Stimulated activated CD4-positive, alpha-beta T cell treated with anti-CD3 and anti-CD28 coated beads, Interleukin-2, amount 100 ng/mL, for 24 hours (primary cell): ENCODE measurements at places on chromosomes 6 and 20.

DNA sequence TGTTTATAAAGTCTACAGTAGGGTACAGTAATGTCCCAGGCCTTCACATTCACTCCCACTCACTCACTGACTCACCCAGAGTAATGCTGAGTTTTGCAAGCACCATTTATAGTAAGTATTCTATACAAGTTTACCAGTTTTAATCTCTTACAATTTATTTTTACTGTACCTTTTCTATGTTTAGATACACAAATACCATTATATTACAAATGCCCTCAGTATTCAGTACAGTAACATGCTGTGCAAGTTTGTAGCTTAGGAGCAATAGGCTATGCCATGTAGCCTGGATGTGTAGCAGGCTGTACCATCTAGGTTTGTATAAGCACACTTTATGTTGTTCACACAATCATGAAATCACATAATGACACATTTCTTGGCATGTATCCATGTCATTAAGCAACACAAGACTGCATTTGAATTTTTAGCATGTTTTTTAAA is 673.6 kb downstream of the CD109 start:
- DNase-seq, result no peak

GRCh38 chr6:41947581-41948220 is 6.1 kb upstream of the CCND3 start:
- DNase-seq, result no peak

DNA sequence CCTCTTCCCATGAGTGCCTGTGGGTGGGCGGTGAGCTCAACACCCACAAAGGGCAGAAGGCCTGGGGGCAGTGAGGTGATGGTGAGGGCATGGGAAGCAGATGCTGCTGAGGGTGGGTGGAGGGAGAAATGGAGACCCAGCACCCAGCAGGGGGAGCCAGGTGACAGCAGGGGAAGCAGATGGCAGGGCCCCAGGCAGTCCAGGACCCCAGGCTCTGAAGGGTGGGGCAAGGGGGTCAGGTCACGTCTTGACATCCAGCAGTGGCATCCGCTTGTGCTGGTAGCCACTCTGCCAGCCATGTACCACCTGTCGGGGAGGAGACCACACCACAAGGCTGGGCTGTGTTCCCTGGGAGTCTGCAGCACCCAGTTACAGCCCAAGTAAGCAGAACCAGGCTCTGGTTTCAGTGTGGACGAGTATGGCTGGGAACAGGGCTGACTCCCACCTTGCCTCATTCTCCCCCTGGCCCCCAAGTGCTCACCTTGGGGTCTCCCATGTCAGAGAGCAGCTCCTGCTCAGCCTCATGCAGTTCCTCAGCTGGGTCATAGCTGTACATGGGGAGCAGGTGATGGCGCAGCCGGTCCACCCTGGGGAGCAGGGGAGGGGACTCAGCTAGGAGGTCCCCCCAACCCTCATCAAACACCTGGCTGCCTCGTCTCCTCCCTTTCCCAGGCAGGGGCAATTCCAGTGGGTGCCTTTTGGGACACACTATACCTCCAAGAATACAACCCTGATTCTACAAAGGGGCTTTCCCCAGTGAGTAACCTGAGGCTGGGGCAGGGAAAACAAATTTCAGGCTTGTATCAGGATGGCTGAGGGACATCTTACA is 2.0 kb downstream of the SMIM29 start:
- DNase-seq, result peak; percentile 67

GRCh38 chr20:31687777-31688176 is 34.9 kb downstream of the BCL2L1 start:
- DNase-seq, result no peak

DNA sequence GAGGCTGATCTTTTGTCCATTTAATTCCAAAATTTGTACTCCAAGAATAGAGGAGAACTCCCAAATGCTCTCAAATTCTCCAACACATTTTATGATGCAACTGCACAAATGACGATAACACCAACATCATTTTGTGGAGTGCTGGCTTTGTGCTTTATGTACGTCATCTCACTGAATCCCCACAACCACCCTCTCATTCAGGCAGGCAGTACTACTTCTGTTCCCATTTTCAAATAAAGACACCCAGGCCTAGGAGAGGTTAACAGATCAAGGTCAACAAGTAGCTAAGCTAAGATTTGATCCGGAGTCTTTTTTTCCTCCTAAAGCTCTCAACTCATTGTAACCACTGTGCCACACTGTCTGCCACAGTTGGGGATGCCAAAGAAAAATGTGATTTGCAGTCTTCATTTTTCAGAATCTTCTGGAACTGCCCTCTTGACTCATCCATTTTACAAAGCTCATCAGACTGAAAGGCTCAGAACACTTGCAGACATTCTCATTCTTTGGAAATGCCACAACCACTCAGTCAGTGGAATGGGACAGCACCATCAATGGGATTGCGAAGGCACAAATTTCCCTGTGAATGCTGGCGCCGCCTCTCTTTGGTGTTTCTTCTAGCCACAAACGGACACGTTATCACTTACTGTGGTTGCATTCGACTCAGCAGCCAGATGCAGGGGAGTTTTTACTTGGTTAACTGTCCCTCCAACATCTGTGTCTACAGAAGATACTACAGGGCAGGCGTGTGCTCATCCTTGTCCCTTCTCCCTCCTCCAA is 184.4 kb downstream of the GJA10 start:
- DNase-seq, result peak; percentile 76

- DNase-seq, result no peak
These were observed 1288.6 kb upstream of the CITED2 start for GRCh38 chr6:140663094-140663493.

DNA sequence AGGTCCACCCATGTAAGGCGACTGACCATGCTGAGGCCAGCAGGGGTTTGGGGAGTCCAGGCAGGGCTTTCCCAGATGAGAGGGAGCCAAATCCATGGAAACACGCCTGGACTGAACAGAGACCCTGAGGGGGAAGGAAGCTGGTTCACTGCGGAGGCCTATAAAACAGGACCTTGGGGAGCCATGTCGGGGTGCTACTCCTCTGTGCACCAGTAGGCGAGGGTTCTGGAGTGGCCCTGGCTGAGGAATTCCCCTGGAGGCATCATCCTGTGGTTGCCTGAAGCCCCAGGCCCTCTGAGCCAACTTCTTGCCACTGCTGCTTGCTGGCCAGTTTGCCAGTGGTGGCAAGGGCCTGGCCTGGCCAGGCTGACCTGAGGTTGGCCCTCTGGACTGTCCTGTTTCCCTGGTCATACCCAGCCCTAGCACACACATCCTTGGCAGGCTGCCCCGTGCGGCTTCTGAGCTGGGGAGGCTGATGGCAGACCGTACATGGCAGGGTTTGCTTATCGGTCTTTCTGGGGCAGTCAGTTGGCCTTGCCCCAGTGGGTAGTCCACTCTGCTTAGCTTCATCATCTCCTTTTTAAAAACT is 2.2 kb upstream of the LRRN4 start:
- no peak for DNase-seq

DNA sequence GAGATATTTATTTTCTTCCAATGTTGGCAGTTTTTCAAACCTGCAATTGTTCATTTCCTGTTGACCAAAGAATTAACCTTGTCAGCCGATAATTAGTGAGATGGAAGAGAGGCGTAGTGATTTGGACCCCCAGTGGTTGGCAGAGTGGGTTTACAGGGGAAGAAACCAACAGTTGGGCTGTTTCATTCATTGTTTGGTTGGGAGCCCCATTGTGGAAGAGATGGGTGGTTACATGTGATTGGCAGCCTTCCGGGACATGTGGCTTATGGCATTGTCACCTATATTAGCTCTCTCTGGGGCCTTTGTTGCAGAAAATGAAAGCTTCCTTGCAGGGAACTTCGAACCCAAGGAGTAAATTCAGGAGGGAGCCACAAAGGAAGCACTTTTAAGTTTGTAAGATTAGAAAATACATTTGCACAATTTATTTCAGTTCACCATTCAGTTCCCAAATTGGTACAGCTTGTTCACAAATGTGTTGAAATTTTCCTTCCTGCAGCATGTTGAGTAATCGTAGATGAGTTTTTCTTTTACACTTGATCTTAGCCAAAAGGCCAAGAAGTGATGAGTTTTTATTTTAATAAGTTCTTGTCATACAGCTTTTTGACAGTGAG is 50.3 kb upstream of the CDKAL1 start:
- DNase-seq, result no peak

- no peak for DNase-seq
These were observed at the start of gene NHSL1 for GRCh38 chr6:138499303-138500018. TSS of gene NHSL1 (minus strand) at chr6:138499494. CDS start at chr6:138499290, 204 bp downstream.

DNA sequence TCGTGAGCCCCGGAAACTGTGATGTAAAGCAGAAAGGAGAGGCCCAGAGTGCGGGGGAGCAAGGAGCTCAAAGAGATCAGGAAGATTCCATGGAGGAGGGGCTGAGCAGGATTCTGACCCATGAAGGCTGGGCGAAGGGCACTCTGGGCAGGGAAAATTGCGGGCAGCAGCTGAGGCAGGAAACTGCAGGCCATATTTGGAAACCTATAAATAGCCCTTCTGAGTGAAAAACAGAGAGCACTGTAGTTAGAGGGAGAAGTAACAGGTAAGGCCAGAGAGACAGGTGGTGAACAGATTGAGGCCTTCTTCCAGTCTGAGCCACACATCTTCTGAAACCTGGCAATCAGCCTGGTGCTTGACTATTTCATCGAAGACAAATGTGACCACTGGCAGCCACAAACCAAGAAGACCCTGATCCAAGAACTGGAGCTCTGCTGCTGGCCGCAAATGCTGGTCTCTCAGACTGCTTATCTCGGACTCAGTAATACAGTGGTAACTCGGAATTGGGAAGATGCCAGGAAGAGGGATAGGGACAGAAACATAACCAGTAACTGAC is 14.1 kb upstream of the BEND3 start:
- DNase-seq, result no peak

- DNase-seq, result no peak
These were observed 29.7 kb upstream of the FAM50B start for GRCh38 chr6:3819161-3820110.

- peak; percentile 65 for DNase-seq
These were observed 238.9 kb downstream of the ERMARD start for GRCh38 chr6:169990095-169991030.

DNA sequence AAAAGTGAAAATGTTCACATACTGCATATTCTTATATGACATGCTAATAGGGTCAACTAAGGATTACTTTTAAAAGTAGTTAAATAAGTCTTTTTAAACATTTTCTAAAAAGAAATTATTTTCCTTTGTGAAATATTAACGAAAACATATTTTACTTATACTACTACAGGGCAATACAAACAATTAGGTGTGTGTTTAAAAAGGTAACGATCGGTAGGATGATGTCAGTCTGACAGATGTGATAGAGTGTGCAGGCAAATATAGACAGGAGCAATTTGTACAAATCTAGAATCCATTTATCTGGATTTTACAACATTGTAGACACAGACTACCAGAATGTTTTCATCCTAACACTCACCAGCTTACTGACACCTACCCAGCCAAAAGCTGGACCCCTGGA is 257.5 kb downstream of the FOXC1 start:
- DNase-seq, result no peak

DNA sequence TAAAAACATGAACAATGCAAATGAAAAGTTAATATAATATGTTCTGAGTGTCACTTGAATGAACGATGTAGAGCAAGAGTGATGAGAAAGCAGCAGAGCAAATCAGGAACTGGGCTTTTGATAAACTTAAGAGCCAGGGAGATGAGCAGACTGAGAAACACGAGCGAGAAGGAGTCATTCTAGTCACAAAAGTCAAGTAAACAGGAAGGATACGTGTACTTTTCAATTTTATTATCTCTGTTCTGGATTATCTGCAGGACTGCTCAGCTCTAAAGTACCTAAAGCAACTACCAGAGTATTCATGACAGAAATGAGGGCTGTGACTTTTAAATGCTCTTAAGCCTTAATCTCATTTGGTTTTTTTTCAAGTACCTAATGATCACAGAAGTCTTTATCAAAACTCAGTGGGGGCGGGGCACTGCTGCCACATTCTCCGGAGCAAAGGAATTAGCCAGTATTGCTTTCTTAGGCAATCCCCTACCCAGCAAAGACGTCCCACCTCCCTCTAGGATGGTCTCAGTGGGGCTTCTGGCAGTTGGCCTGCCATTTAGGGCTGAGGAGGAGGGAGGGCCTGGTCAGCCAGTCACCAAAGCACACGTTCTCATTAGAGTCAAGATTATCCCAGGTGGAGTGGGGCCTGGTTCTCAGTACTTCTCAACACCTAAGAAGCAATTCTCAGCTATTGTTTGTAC is 8.6 kb downstream of the MAN1A1 start:
- DNase-seq, result no peak

- DNase-seq, result peak; percentile 40
These were observed 161.4 kb downstream of the FOXC1 start for GRCh38 chr6:1770968-1771723.

DNA sequence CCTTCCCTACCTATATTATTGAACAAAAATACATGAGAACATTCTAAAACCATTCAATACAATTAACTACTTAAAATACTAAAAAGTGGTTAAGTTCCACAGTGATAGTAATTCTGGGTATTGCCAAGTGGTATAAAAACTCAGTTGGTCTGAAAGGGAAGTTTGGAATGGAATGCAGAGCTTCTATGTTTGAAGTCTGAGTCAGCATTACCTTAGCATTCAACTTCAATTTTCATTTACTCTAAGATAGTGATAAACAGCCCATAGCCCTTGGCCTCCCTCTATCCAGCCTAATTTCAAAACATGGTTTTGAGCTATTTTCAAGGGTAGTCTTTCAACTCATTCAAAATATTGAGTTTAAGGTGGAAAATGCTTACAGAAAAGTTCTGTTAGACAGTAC is 140.4 kb upstream of the ASCC3 start:
- no peak for DNase-seq

DNA sequence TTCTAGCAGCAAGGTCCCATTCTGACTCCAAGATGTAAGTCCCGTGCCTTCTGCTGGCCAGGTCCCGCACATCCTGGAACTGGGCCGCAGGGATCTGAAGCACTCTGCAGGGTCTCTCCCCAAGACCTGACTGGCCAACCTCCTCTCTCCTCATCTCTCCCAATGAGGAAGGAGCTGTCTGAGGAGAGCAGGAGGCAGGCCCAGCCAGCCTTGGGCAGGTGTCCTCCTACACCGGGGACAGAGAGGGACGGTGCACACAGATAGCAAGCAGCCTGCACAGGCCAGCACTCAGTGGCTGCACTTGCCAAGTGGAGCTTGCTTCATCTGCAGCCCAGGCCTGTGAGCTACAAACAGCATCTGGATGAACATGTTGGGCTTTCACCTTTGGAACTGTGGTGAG is 76.8 kb upstream of the CD93 start:
- DNase-seq, result no peak

DNA sequence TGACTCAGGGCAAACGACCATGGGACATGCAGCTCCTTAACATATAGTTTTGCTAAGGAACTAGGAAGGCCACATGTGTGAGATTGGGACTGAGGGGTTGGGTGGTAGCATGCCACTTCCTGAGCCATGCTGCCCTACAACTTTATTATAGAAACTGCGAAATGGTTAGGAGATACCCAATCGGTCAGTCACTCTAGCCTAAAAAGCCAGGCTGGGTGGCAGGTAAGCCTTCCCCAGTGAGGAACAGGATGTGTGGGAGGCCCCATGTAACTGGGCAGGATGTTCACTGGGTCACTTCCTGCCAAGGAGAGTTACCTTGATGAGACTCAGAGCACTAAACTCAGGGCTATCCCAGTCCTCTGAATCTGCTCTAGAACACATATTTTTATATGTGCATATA is 123.5 kb downstream of the MAP3K7 start:
- DNase-seq, result no peak

- no peak for DNase-seq
These were observed 113.2 kb downstream of the FAM83B start for GRCh38 chr6:54959820-54960219.
